Karpas-422 (cell line): ENCODE measurements at places on chromosomes 2 and 18.
A peak's percentile ranks its signal among the peaks of the same experiment; 100 is the strongest.

DNA sequence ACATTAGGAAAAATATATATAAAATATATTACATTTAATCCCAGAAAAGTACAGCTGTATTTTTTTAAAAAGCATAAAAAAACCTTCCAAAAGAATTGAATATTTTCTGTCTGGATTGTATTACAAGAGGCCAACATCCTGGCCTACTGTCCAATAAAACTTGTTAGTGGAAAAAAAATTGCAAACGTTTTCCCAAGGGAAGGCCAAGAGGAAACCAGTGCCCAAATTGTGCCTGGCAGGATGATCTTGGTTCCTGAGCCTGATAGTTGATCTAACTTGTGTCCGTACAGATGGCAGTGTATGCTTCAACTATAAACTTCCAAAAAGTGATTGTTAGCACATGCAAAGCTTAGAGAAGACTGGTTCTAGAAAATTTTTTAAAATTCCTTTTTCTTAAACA lies 90.6 kb upstream of the LPIN2 start:
- H3K4me3 ChIP-seq: no peak overlapping the region
- H3K4me1 ChIP-seq: no peaks in the 10 kb centered on the region
- H3K36me3 ChIP-seq: no peaks in the 10 kb centered on the region
- DNase-seq: no peak

DNA sequence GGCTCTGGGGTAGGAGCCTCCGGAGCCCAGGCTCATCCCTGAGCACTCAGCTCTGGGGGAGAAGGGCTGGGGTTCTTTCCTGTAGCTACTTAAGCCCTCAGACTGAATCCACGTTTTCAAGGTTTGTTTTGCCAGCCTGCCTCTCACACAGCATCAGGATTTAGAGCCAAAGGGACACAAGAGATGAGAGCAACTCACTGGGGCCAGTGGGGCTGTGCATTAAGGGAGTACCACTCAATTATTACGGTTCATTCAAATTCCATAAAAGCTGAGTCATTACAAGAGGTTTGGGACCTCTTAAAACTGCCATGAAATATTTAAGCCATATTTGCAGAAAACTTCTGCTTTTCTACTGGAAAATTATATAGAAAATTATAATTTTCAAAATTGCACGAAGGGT lies 17.1 kb upstream of the SNED1 start:
- no peak for DNase-seq
- no peak overlapping the region for H3K4me3 ChIP-seq
- no peaks in the 10 kb centered on the region for H3K4me1 ChIP-seq
- H3K27me3 ChIP-seq: no peaks in the 10 kb centered on the region
- no peak overlapping the region for H3K27ac ChIP-seq
- H3K36me3 ChIP-seq: no peaks in the 10 kb centered on the region

GRCh38 chr2:7309582-7309981 lies 392.4 kb downstream of the RNF144A start:
- H3K27ac ChIP-seq: no peak overlapping the region
- H3K4me3 ChIP-seq: no peak overlapping the region
- no peak for DNase-seq
- no peaks in the 10 kb centered on the region for H3K4me1 ChIP-seq
- no peaks in the 10 kb centered on the region for H3K27me3 ChIP-seq

GRCh38 chr2:64635976-64636911 lies 17.5 kb downstream of the SERTAD2 start:
- H3K4me1 ChIP-seq: peaks cover 39% of the 10 kb centered on the region
- H3K27me3 ChIP-seq: no peaks in the 10 kb centered on the region
- no peak overlapping the region for H3K4me3 ChIP-seq
- no peak for DNase-seq
- H3K36me3 ChIP-seq: peaks cover 72% of the 10 kb centered on the region
- H3K27ac ChIP-seq: no peak overlapping the region

DNA sequence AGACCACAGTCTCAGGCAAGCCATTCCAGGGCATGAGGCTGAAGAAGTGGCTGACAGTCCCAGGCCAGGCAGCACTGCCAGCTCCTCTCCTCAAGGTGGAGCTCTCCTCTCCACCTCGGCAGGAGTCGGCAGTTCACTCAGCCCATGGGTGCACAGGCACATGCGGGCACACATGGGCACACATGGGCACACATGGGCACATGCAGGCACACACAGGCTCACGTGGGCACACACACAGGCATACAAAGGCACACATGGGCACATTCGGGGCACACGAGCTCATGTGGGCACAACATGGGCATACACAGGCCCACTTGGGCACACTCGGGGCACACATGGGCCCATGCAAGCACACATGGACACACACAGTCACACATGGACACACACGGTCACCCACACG lies 65.3 kb upstream of the TAF1B start:
- H3K27me3 ChIP-seq: no peaks in the 10 kb centered on the region
- peak; percentile 75 for DNase-seq
- H3K4me3 ChIP-seq: no peak overlapping the region
- no peaks in the 10 kb centered on the region for H3K4me1 ChIP-seq
- H3K27ac ChIP-seq: no peak overlapping the region

- no peak overlapping the region for H3K4me3 ChIP-seq
- no peak for DNase-seq
- no peak overlapping the region for H3K27ac ChIP-seq
- no peaks in the 10 kb centered on the region for H3K4me1 ChIP-seq
- H3K36me3 ChIP-seq: no peaks in the 10 kb centered on the region
Observed at GRCh38 chr2:48860380-48860779, 104.9 kb upstream of the LHCGR start.

DNA sequence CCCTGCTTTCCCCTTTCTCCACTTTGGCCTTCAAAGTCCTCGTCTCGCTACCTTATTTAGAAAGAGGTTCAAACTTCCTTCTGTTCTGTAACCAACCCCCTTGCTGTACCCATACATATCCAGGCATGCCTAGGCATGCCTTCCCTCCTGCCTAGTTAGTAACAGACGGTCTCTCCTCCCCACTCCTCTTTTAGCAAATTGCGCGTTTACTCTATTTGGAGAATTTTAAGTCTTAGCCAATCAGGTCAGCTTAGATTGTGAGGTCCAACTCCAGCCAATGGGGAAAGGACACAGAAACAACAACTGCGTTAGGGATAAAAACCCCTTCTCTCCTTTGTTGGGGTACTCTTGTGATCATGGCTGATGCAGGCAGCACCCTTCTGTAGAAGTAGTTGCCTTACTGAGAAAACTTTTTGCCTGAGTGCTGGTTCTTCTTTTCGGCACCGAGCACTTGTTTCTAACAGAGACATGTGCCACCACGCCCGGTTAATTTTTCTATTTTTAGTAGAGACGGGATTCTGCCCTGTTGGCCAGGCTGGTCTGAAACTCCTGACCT lies 85.9 kb upstream of the FOXI3 start:
- no peaks in the 10 kb centered on the region for H3K36me3 ChIP-seq
- H3K4me3 ChIP-seq: no peak overlapping the region
- H3K27ac ChIP-seq: no peak overlapping the region
- no peaks in the 10 kb centered on the region for H3K27me3 ChIP-seq
- DNase-seq: no peak

- no peak for DNase-seq
- no peaks in the 10 kb centered on the region for H3K27me3 ChIP-seq
- H3K4me1 ChIP-seq: no peaks in the 10 kb centered on the region
Observed at GRCh38 chr2:11768946-11769345, 22.5 kb downstream of the LPIN1 start.

- H3K27me3 ChIP-seq: no peaks in the 10 kb centered on the region
- no peak for DNase-seq
- H3K36me3 ChIP-seq: no peaks in the 10 kb centered on the region
- no peaks in the 10 kb centered on the region for H3K4me1 ChIP-seq
- H3K27ac ChIP-seq: no peak overlapping the region
Observed at GRCh38 chr2:138730497-138731030, 49.6 kb downstream of the NXPH2 start.

GRCh38 chr2:219634951-219635751 lies 7.7 kb downstream of the SLC4A3 start:
- H3K4me1 ChIP-seq: peaks cover 9% of the 10 kb centered on the region
- H3K36me3 ChIP-seq: no peaks in the 10 kb centered on the region
- DNase-seq: no peak
- H3K27ac ChIP-seq: no peak overlapping the region

- no peak overlapping the region for H3K27ac ChIP-seq
- H3K4me1 ChIP-seq: no peaks in the 10 kb centered on the region
- no peaks in the 10 kb centered on the region for H3K27me3 ChIP-seq
- no peak for DNase-seq
Observed at GRCh38 chr2:66134138-66134701, 300.7 kb upstream of the MEIS1 start.
